T-cell (primary cell): ENCODE measurements at places on chromosomes 5 and 9. TPM values are rescaled to one million over a fixed set of nuclear protein-coding genes. Genes with fewer than 3 reads are reported as not detected.

The LIX1 gene
- not detected for total RNA-seq

The BAAT gene
- total RNA-seq = not detected

The IL9 gene
- not detected for total RNA-seq

The COL15A1 gene
- 0.20 TPM for total RNA-seq

The INSL4 gene
- total RNA-seq = not detected

The FAM120A gene
- total RNA-seq = 76.0 TPM

The CCL27 gene
- total RNA-seq = not detected

The DOLK gene
- total RNA-seq = 11.6 TPM

The PRRX2 gene
- 0.26 TPM for total RNA-seq

The SLIT3 gene
- total RNA-seq = 0.32 TPM

The CLTA gene
- total RNA-seq = 79.0 TPM

The LCN12 gene
- total RNA-seq = 2.2 TPM

The KCNIP1 gene
- not detected for total RNA-seq

The CYFIP2 gene
- total RNA-seq = 497 TPM

The MED10 gene
- 63.2 TPM for total RNA-seq

The ALDOB gene
- not detected for total RNA-seq

The CRHBP gene
- total RNA-seq = 1.2 TPM

The IL13 gene
- total RNA-seq = 0.65 TPM

The GPR150 gene
- 1.2 TPM for total RNA-seq

The FOXE1 gene
- 0.10 TPM for total RNA-seq

The VDAC1 gene
- 58.7 TPM for total RNA-seq

The FAM219A gene
- 10.7 TPM for total RNA-seq

The PTGDS gene
- total RNA-seq = 9.6 TPM

The CBY3 gene
- not detected for total RNA-seq

The KCNV2 gene
- not detected for total RNA-seq

The LHX2 gene
- total RNA-seq = not detected

The CARTPT gene
- not detected for total RNA-seq

The ELOVL7 gene
- total RNA-seq = 0.70 TPM

The TXNDC8 gene
- total RNA-seq = not detected

The SPATA31A7 gene
- total RNA-seq = not detected

The HAPLN1 gene
- total RNA-seq = not detected

The FBXO4 gene
- total RNA-seq = 13.7 TPM

The STARD4 gene
- total RNA-seq = 14.0 TPM

The PCDHGA12 gene
- not detected for total RNA-seq

The HSPA5 gene
- total RNA-seq = 142 TPM

The HSPB3 gene
- not detected for total RNA-seq

The ITK gene
- 338 TPM for total RNA-seq

The DNAH5 gene
- not detected for total RNA-seq

The CCDC69 gene
- 90.4 TPM for total RNA-seq

The STK32A gene
- total RNA-seq = not detected

The IFNB1 gene
- not detected for total RNA-seq

The PCDHB2 gene
- total RNA-seq = not detected

The MBLAC2 gene
- total RNA-seq = 13.0 TPM

The SLC4A9 gene
- total RNA-seq = not detected

The CAVIN4 gene
- not detected for total RNA-seq

The PCDHB13 gene
- 0.06 TPM for total RNA-seq

The ARID3C gene
- 0.38 TPM for total RNA-seq

The SPINK6 gene
- not detected for total RNA-seq

The SLCO6A1 gene
- total RNA-seq = not detected

The MCC gene
- 6.3 TPM for total RNA-seq

The TRIM36 gene
- total RNA-seq = not detected

The ZCCHC10 gene
- total RNA-seq = 16.0 TPM

The FBP1 gene
- 3.8 TPM for total RNA-seq

The BARHL1 gene
- total RNA-seq = not detected

The FOXD1 gene
- not detected for total RNA-seq

The SLC45A2 gene
- not detected for total RNA-seq

The SPINK5 gene
- total RNA-seq = not detected

The TMC1 gene
- total RNA-seq = not detected
